Neural crest cell (in vitro differentiated cells): ENCODE measurements at places on chromosomes 16 and 17.

- DNase-seq = no peak
These were observed 518 bp downstream of the SH2B1 start for GRCh38 chr16:28863929-28864793.

GRCh38 chr16:10812312-10813098, 6.1 kb downstream of the TVP23A start:
- no peak for DNase-seq

- no peak for DNase-seq
These were observed 16.0 kb downstream of the HOXB4 start for GRCh38 chr17:48561884-48562810.

GRCh38 chr17:77528516-77529327, 388.0 kb downstream of the SEC14L1 start:
- peak; percentile 67 for DNase-seq

DNA sequence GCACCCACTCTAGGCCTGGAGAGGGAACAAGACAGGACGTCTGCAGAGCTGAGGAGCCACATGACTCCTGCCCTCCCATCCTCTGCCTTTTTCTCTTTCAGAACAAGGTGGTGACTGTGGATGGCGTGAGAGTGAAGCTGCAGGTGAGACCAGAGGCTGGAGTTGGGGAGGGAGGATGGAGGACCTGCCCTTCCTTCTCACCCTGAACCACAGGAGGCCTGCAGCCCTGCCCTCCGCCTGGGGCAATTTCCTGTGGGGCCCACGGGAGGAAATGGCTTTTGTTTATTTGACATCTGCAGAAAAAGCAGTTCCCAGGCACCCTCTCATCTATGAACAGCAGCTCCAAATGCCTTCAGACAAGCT, 5.1 kb downstream of the RAB37 start:
- DNase-seq = no peak

DNA sequence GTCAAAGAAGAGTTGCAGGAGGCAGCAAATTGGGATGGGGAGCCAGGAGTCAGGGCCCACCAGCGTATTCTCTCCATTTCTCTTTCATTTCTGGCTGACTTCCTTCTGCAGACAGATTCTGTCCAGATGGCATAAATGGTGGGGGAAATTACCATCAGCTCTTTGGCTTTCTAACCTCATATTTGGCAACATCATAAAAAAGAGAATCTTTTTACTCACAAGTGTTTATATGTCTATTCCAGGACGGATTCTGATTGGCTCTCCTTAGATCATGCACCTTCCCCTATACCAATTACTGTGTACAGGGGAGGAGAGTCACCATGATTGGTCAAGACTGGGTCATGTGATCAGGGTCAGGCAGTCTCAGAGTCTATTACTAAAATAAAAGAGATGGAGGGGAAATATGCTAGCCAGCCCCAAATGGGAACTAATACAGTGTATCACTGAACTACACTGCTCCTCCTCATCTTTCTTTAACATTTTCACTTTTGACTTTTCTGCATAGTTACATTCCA, 537.1 kb upstream of the EEF2KMT start:
- DNase-seq = no peak

DNA sequence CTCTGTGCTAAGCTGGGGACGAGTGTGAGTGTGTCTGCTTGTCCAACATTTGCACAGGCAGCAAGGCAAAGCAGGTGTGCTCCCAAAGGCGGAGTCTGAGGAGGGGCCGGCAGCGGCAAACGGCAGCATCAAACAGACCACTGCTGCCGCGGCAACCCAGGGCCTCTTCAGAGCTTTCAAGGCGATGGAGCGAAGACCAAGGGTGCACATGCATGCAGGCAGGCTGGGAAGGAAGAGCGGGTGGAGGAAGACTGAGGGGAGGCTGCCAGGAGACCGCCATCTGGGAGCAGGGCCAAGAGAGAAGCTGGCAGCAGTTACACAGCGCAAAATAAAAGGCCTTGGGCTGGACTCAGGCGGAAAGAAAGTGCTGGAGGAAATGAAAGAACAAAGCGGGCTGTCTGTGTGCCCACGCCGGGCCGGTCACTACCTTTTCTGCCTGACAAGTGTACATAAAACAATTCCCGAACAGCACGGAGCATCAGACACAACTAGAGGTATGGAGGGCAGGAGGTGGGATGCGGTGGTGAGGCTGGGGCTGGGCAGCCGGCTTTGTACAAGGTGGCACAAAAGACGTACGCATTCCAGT, 8.5 kb downstream of the TIMM22 start:
- DNase-seq = no peak

- no peak for DNase-seq
These were observed 8.6 kb upstream of the CCL2 start for GRCh38 chr17:34246446-34246845.

GRCh38 chr16:57134982-57135381, 42.6 kb downstream of the CPNE2 start:
- DNase-seq = no peak

- DNase-seq = no peak
These were observed 5.9 kb upstream of the JPT1 start for GRCh38 chr17:75160211-75160610.

GRCh38 chr16:54455030-54455725, 168.6 kb upstream of the IRX3 start:
- no peak for DNase-seq

DNA sequence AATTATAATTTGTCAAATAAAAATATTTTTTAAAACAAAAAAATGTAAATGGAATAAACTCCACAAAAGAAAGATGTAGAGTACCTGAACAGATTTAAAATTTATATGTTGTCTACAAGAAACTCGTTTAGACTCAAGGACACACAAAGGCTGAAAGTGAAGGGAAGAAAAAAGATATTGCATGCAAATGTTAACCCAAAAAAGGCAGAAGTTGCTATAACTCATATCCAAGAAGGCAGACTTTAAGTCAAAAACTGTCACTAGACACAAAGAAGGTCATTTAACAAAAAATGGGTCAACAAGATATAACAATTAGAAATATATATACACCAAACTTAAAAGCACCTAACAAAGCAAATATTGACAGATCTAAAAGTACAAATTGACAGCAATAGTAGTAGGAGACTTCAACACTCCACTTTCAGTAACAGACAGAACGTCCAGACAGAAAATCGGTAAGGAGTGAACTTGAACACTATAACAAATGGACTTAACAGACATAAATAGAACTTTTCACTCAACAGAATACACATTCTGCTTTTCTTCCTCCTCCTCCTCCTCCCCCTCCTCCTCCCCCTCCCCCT, 40.8 kb upstream of the MYLK3 start:
- no peak for DNase-seq

GRCh38 chr17:39054111-39054645, 87.0 kb upstream of the FBXO47 start:
- DNase-seq = no peak

GRCh38 chr17:5002121-5002788, 4.5 kb downstream of the KIF1C start:
- DNase-seq = no peak

- DNase-seq = no peak
These were observed 6.7 kb downstream of the NEK8 start for GRCh38 chr17:28735242-28735722.

GRCh38 chr17:73272906-73273218, 11.2 kb upstream of the CPSF4L start:
- no peak for DNase-seq

DNA sequence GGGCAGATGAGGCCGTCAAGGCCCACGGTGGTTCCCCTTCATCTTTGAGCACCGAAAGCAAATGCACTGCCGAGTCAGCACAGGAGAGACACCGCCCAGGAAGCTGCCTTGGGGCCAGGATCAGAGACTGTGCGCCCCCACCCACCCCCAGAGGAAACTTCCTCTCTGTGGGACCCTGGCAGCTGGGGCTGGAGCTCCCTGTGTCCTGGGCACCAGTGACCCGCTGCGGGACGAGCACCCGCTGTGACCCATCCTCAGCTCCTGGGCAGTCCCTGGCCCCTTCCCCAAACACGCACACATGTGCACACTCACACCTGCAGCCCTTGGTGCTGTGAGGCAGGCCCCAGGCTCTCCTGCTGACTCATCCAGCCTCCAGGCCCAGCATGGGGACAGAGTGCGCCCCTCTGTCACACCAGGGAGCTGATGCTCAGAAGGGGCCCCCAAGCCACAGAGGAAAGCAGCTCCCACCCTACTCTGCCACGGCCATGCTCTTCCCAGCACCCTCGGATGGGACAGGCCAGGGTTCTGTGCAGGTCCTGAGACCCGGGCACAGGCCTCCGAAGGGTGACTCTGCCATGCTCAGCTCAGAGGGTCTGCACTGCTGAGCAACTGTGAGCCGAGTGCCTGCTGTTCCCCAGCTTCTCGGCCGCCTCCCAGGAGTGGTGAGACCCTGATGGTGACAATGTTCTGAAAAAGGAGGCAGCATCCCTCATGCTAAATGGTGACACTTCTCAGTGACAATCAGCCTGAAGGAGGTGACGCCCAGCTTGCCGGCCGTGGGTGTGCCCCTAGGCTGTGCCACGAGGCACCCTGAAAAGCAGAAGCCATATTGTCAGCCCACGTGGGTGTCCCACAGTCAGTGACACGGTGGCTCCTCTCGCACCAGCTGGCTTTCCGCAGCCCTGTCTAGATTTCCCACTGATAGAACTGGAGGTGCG, 3.6 kb downstream of the PIEZO1 start:
- DNase-seq = no peak

- DNase-seq = no peak
These were observed 41.9 kb upstream of the KCNJ16 start for GRCh38 chr17:70033165-70033564.

DNA sequence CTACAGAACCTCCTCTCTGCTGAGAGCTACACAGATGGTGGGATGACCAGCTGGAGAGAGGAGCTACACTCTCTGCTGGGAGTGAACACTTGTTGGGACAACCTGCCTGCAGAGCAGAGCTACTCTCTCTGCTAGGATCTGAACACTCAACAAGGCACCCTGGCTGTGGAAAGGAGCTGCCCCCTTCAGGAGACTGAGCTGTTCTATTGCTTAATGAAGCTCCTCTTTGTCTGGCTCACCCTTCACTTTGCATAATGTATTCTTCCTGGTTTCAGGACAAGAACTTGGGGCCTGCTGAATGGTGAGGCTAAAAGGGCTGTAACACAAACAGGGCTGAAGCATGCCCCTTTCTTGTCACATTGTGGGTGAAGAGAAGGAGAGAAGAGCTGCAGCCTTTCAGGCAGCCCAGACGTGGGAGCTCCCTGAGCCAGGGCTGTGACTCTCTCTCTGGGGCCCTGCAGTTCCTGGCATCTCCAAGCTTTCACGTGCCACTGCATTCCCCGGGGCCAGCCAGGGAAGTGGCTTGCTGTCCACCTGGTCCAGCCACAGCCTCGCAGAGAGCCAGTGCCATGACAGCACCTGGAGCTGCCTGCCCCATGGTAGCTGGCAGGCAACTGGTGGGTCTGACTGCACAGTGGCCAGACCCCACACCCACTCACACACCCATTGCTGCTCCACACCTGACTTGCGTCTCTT, 272.8 kb upstream of the KCNJ16 start:
- no peak for DNase-seq

DNA sequence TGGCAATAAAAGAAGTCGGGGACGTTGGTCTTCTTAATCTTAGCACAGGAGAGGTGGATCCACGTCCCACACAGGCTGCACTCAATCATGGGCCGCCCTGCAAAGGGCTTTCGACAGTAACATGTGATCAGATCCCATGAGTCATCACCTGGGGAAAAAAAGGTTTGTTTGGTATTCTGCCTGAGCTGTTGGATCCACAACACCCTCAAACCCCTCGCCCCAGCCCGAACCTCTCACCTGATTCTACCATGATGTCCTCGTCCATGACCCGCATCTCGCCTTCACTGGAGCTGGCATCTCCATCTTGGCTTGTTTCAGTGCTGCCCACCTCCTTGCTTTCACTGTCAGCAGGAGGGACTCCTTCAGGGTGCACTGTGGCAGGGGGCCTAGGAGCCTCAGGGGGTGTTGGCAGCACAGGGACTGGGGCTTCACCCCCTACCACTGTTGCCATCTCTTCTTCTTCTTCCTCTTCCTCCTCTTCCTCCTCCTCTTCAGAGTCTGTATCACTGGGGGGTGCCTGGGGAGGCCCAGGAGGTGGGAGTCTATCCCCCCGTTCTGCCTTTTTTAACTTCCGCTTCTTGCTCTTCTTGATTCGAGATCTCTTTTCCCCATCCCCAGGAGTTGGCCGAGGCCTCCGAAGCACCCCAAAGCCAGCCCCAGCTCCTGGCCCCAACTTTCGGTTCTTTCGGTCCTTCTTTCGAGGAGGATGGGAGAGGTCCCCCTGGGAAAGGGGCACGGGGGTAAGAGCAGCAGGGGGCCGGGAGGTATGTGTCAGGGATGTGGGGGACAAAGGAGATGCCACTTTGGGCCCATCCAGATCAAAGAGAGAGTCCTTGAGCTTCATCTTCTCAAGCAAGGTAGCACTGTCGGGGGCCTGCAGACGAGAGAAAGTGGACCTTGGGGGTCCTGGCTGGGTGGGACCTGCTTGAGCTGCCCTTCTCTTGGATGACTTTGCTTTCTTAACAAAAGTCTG, 1.7 kb upstream of the DVL2 start:
- no peak for DNase-seq

GRCh38 chr16:51621610-51622009, 470.5 kb upstream of the SALL1 start:
- no peak for DNase-seq

GRCh38 chr16:73506568-73507056, 458.7 kb upstream of the ZFHX3 start:
- DNase-seq = no peak

DNA sequence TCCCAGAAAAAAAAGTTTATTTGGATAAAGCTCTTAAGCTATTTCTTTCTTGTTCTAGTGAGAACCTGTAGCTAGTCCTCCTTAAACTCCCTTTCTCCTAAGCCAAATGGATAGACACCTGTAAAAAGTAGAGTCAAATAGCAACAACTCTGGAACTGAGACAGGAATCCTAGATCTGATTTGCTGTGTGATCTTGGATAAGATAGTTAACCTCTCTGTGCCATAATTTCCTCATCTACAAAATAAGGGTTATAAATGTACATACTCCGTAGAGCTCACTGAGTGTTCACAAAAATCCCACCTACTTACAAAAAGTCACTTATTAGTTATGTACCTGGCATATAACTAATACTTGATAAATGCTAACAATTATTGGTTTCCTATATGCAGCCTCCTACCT, 270.3 kb downstream of the ABCC12 start:
- no peak for DNase-seq

DNA sequence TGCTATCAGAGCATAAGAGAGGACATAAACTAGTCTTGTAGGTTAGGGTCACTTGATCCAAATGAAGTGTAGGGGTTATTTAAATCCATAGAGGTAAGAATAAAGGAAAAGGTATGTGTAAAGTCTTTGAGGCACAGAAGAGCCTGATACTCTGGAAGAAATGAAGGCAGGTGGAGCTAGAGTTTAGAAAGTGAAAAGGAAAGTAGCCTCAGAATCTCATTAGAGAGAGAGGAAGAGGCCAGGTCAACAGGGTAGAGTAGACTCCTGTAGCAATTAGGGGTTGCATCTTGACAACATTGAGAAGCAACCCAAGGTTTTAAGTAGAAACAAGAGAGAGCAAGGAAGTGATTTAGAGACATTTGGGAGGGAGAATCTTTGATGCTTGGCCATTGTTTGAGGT, 235.2 kb upstream of the SOX9 start:
- no peak for DNase-seq

GRCh38 chr16:78926723-78927210, 673.8 kb downstream of the MAF start:
- no peak for DNase-seq
